ENCODE measurements at places on chromosomes 13 and 19.

DNA sequence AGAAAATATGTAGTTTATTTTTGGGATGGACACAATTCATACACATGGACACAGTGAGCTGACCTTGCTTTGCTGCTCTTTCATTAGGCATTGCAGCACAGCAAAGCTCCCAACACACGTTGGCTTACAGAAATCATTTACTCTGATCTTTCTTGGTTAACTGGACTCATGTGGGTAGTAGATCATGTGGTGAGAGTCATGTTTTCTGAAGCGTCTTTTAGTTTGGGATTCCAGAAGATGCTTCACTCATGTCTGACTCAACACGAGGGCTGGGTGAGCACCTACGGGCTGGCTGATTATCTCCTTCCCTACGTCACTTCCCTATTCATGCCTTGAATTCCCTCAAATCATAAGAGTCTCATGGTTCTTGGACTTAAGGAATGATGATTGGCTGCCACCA, 12.1 kb upstream of the LGALS16 start:
- no peak for DNase-seq

DNA sequence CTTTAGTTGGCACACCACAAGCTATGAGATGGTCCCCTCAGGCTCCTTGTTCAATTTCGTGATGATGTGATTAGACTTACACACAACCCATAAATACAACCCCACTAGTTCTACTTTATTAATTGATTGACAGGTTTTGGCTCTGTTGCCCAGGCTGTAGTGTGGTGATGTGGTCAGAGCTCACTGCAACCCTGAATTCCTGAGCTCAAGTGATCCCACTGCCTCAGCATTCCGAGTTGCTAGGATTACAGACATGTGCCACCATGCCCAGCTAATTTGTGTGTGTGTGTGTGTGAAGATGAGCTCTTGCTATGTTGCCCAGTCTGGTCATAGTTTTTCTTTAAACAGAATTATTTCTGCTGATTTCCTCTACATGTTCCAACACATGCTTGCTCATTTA, 17.5 kb upstream of the HTR2A start:
- DNase-seq, result no peak

GRCh38 chr19:15328312-15328711, 4.0 kb downstream of the BRD4 start:
- DNase-seq, result no peak

DNA sequence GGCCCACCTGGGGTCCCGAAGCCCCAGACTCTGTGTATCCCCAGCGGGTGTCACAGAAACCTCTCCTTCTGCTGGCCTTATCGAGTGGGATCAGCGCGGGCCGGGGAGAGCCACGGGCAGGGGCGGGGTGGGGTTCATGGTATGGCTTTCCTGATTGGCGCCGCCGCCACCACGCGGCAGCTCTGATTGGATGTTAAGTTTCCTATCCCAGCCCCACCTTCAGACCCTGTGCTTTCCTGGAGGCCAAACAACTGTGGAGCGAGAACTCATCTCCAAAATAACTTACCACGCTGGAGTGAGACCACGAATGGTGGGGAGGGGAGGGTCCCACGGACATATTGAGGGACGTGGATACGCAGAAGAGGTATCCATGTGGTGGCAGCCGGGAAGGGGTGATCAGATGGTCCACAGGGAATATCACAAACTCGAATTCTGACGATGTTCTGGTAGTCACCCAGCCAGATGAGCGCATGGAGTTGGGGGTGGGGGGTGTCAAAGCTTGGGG, 1.0 kb upstream of the ICAM5 start:
- no peak for DNase-seq

GRCh38 chr19:50361290-50362029, 4.0 kb downstream of the NAPSA start:
- DNase-seq, result no peak

DNA sequence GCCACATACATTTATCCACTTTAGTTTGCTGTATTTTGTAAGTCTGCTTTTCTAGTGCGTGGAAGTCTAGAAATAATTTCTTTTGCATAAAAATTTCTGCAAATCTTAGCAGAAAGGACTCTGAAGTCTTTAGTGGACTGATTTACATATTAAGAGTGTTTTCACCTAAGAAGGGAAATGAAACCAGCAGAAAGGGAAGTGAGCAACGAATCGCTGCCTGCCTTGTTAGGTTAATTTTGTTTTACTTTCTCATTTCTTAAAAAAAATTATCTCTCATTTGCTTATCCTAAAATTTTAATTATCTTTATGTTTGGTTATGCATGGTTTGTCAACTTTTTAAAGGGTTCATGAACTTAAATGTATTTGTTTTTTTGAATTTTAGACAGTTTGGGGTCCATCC, 767 bp upstream of the GPR18 start:
- no peak for DNase-seq

DNA sequence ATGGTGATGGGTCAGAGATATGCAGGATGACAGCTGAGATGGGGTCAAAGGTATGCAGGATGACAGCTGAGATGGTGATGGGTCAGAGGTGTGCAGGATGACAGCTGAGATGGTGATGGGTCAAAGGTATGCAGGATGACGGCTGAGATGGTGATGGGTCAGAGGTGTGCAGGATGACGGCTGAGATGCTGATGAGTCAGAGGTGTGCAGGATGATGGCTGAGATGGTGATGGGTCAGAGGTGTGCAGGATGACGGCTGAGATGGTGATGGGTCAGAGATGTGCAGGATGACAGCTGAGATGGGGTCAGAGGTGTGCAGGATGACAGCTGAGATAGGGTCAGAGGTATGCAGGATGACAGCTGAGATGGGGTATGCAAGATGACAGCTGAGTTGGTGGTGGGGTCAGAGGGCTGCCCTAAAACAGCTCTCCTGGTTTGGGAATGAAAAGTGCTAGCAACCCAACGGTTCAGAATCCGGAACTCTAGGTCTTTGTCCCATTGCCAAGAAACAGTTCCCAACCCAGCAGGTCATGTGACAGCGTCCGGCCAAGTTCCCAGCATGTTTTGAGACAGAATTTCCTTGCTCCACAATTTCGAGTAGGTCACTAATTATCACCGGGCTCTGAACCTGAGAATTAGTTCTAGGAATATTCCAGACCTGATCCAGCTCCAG, 3.2 kb downstream of the SELENOW start:
- no peak for DNase-seq

- no peak for DNase-seq
Observed at GRCh38 chr19:18057557-18057956, 29.2 kb downstream of the IL12RB1 start.

- DNase-seq, result no peak
Observed at GRCh38 chr19:42199440-42200115, 17.9 kb downstream of the DEDD2 start.

- DNase-seq, result no peak
Observed at GRCh38 chr13:26983543-26984320, 187.9 kb downstream of the USP12 start.

- DNase-seq, result no peak
Observed at GRCh38 chr13:90420683-90421082, 926.8 kb upstream of the MIR17HG start.

DNA sequence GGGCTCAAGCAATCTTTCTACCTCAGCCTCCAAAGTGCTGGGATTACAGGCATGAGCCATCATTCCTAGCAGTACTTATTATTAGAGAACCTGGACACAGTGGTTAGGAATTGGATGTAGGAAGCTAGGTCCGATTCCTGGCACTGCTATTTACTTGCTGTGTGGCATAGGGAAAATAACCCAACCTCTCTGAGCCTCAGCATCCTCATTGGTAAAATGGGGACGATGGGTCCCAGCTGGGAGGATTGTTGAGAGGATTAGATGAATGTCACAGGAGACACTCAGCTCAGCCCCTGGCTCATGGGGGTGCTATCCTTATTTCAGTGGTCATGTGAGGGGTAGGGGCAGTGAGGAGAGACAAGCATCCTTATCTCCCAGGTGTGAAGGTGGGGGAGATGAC, 6.8 kb upstream of the PEPD start:
- no peak for DNase-seq

DNA sequence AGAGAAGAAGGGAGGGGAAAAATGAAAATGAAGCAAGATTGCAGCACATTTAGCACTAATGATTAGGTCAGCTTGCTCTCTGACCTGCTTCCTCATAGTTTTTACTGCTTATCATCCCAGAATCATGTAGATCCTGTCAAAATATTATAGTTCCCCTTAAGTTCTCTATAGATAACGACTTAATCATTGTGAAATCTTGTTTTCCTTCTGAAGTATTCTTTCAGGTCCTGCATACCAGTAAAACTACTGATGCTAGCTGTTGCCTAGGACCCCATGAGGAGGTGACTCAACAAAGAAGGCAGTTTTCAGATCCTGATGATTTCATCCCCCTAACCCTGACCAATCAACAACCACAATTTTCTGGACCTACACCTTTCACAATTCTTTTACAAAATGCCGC, 1131.7 kb downstream of the SLITRK5 start:
- DNase-seq, result no peak

GRCh38 chr13:73715114-73715910, 418.9 kb downstream of the KLF12 start:
- no peak for DNase-seq

DNA sequence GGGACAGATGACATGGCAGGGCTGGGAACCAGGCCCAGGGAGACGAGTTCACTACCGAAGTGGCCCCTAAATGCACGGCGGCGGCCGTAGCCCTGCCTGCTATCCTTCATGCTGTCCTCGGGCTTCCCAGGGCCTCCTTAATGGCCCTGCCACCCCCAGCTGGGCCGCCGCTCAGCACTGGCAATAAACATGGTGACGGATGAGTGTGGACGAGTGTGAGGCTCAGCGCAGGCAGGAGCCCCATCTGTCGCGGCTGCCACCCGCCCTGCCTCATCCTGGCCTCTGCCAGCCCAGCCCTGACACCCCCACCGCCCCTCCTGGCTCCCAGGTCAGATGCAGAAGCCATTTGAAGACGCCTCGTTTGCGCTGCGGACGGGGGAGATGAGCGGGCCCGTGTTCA, 13.6 kb downstream of the PIN1 start:
- DNase-seq, result no peak

- DNase-seq, result no peak
Observed at GRCh38 chr19:3499738-3500428, 591 bp downstream of the DOHH start.

DNA sequence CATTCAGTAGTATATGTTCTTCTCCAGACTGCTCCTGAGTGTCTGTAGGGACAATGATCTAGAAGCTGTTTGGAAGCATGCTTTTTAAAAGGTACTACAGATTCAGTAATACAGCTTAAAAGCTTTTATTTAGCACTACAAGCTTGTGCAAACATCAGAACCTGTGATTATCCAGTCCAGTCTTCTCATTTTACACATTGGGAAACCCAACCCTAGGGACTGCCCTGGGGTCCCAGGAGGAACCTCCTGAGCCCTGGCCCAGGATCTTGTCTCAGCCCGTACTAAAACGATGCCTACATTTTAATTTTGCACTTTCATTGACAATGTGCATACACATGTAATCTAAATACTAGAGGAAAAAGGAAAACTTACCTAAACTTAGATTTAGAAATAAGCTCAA, 12.5 kb downstream of the DOCK9 start:
- no peak for DNase-seq

GRCh38 chr13:112674412-112675365, 15.1 kb upstream of the ATP11A start:
- DNase-seq, result no peak

DNA sequence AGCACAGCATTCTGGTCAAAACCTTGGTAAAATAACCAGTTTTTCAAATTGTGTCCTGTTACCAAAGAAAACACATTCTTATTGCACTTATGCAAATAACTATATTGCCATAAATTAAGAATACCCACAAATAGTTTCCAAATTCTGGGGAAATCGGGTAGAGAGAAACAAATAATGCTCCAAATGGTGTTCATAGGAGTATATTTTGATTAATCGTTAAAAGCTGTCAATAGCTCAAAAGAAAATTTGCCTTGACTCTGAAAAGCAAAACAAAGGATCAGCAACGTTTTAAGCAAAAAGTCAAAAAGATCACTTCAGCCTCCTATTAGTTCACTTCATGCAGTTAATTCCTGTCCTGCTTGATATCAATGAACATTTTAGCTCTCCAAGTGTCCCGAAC, 22.2 kb upstream of the CEACAM21 start:
- DNase-seq, result no peak

GRCh38 chr13:83274679-83275078, 607.6 kb downstream of the SLITRK1 start:
- no peak for DNase-seq

DNA sequence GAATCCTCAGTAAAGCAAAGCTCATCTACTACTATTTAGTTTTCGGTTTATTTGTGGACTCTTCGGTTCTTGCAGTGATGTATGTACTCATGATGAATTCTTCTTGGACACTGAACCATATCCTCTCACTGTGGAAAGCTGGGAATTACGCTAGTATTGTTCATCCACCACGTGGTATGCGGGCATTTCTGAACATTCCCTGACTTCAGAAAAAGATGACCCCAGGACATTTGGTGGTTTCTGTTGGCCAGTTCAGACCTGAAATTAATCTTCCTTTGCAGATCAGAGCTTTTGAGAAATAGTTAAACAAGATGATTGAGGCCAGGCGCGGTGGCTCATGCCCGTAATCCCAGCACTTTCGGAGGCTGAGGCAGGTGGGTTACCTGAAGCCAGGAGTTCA, 25.3 kb upstream of the FBN3 start:
- DNase-seq, result no peak

DNA sequence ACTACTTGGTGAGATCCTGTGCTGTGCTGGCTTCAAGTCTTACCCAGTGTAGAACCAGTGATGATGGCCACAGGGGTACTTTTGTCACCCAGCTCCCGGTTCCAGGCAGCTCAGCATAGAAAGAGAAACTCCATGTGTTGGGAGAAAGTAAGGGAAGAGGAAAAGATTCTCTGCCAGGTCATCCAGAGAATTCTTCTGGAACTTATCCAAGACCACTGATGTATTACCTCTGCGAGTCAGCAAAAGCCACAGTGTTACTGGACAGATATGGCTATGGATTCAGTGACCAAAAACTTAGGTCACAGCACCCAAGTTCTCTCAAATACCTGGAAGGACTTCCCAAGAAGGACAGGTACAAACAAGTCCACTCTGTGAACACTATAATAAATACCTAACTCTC, 399.5 kb upstream of the MIR17HG start:
- DNase-seq, result no peak

- no peak for DNase-seq
Observed at GRCh38 chr19:46351241-46352041, 4.6 kb downstream of the PPP5C start.

- DNase-seq, result no peak
Observed at GRCh38 chr13:33445024-33445423, 159.5 kb upstream of the STARD13 start.

DNA sequence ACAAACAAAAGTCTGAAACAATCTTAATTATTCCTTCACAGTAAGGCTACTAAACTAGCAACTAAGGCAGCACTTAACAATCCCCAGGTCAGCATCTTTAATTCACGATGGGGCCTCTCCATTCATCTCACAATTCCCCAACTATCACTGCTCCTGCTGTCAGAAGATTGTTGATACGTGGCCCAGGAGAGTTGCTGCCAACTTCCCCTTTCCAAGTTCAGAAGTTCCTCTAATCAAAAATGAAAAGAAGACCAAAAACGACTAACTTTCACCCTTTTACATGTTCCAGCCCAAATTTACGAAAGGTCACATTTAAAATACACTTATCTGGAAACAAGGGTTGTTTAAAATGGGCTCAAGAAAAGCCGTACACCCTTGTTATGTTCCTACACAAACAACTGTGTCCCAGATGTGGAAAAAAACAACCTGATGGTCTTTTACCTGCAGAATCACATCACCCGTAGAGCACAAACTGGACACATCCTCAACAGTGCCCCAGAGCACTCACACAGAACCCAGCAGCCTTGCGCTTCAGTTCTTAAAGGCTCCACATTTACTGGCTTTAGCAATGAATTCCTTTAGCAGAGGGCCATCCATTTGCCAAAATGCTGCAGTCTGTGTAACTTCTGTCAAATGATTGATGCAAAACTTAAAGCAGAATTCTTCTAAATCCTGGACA, 38.0 kb downstream of the PHF11 start:
- DNase-seq, result no peak

GRCh38 chr13:85277748-85278147, 521.5 kb downstream of the SLITRK6 start:
- no peak for DNase-seq
